Vagina (tissue), 2 donors: ENCODE measurements at places on chromosomes 4 and X. TPM values are rescaled to one million over a fixed set of nuclear protein-coding genes. Genes with fewer than 3 reads are reported as not detected.

ARAP2 gene
- total RNA-seq = 52.8 TPM

DNA sequence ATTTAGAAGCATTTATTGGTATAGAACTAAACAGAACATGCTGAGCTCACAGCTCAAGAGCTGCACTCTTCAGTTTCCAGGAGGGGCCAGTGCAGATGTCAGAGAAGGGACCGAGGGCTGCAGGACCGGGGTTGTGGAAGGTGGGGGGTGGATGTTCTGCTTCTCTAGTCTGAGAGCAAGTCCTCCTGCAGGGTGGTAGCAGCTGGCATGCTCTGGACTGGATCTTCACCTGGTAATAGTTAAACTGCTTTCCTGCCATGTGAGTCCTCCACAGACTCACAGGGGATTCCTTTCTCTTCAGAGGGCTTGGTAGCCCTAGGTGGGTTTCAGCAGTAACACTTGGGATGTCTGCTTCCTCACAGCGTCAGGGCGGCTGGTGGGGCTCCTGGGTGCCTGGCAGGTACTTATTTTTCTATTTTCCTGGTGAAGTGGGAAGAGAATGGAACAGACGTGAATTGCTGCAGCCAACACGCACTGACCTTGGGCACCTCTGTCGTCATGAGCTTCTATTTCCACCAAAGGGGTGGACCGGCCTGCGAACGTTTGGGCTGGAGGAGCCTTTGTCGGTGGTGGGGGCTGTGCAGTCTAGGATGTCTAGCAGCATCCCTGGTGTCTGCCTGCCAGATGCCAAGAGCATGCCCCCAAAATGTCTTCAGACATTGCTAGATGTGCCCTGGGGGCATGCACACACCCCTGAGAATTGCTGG, 2.5 kb downstream of the MAEA start:
- H3K4me3 ChIP-seq = no peak overlapping the region
- H3K4me1 ChIP-seq = peaks cover 63% of the 10 kb centered on the region
- H3K36me3 ChIP-seq = no peaks in the 10 kb centered on the region
- H3K27ac ChIP-seq = no peak overlapping the region
- no peak for DNase-seq

DNA sequence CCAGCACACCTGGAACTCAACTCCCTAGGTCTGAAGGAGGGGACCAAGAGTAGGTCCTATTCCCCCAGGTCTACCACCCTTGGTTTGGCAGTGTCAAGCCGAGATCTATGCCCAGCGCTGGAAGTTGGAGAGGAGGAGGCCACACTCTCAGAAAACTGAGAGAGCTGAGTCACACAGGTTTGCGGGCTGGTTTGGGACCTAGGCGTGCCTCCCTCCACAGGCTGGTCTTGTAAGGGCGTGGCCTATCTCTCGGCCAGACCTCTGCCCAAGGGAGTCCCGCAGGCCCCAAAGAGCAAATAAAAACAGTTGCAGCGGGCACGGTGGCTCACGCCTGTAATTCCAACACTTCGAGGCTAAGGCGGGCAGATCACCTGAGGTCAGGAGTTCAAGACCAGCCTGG, 52.9 kb upstream of the INTU start:
- DNase-seq = no peak
- H3K4me1 ChIP-seq = no peaks in the 10 kb centered on the region
- no peak overlapping the region for H3K27ac ChIP-seq
- no peaks in the 10 kb centered on the region for H3K36me3 ChIP-seq
- H3K4me3 ChIP-seq = no peak overlapping the region

DNA sequence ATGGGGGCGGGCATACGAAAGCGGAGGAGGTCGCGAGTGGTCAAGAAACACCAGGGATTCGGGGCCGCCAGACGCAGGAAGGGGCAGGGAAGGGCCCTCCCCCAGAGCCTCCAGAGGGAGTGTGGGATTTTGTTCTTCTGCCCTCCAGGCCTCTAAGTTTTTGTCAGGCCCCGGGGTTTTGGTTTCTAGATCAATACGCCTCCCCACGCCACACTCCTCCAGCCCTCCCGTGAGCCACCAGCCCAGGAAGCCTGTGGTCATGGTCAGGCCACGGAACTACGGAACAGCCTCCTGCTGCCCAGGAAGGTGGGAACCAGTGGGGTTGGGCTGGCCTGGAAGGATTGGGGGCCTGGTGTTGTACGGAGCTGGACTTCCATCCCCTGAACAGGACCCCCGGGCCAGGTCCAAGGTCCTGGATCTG, 38.4 kb downstream of the CPLX1 start:
- DNase-seq = no peak
- H3K36me3 ChIP-seq = no peaks in the 10 kb centered on the region
- H3K27ac ChIP-seq = no peak overlapping the region
- no peak overlapping the region for H3K4me3 ChIP-seq
- H3K27me3 ChIP-seq = peaks cover 7% of the 10 kb centered on the region

- H3K36me3 ChIP-seq = no peaks in the 10 kb centered on the region
- H3K27ac ChIP-seq = no peak overlapping the region
- H3K4me3 ChIP-seq = no peak overlapping the region
- H3K4me1 ChIP-seq = no peaks in the 10 kb centered on the region
- DNase-seq = no peak
Observed at GRCh38 chr4:139823746-139824145, 158.1 kb downstream of the MGST2 start.

- DNase-seq = no peak
- no peaks in the 10 kb centered on the region for H3K36me3 ChIP-seq
- H3K27ac ChIP-seq = peak overlapping the region; percentile 34
- no peak overlapping the region for H3K4me3 ChIP-seq
- peaks cover 14% of the 10 kb centered on the region for H3K4me1 ChIP-seq
Observed at GRCh38 chr4:78661086-78661690, 109.6 kb downstream of the ANXA3 start.

- peaks cover 29% of the 10 kb centered on the region for H3K4me1 ChIP-seq
- H3K4me3 ChIP-seq = no peak overlapping the region
- no peaks in the 10 kb centered on the region for H3K36me3 ChIP-seq
- DNase-seq = no peak
- H3K27ac ChIP-seq = no peak overlapping the region
Observed at GRCh38 chrX:107734646-107735045, 40.9 kb downstream of the TSC22D3 start.

DNA sequence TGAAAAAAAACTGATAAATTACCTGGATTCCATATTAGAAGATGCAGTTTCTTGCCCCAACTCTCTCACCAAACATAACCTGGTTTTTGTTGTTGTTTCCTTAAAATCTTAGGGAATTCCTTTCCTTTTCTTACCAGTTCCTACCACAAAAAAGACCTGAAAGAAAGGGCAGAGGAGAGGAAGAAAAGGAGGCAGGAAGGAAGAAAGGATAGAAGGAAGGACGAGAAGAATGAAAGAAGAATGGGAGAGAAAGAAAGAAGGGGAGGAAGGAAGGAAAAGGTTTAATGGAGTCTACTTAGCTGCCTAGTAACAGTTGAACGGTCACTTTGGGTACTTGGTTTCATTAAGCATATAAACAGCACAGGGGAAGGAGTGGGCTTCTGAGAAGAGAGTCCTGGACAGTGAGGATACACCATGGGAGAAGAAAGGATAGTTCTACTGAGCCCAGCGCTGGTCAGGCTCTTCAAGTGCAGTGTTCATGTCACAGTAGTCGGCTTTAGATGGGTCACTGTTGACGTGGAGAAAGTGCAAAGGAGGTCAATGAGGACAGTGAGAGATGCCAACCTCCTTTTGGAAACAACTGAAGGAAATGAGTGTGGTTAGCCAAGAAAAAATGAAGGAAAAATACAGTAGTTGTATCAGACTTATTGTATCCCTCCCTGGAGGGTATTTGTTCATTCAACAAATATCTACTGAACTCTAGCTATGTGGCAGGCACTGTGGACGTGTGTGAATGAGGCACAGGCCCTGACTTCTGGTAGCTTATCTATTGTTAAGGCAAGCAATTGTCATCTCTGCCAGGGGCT, 1.1 kb upstream of the CHIC2 start:
- H3K4me1 ChIP-seq = peaks cover 38% of the 10 kb centered on the region
- no peaks in the 10 kb centered on the region for H3K36me3 ChIP-seq
- H3K27me3 ChIP-seq = no peaks in the 10 kb centered on the region

- DNase-seq = no peak
- no peaks in the 10 kb centered on the region for H3K4me1 ChIP-seq
- H3K4me3 ChIP-seq = no peak overlapping the region
- H3K36me3 ChIP-seq = no peaks in the 10 kb centered on the region
- H3K27me3 ChIP-seq = no peaks in the 10 kb centered on the region
- no peak overlapping the region for H3K27ac ChIP-seq
Observed at GRCh38 chr4:17657849-17658248, 43.4 kb downstream of the MED28 start.

DNA sequence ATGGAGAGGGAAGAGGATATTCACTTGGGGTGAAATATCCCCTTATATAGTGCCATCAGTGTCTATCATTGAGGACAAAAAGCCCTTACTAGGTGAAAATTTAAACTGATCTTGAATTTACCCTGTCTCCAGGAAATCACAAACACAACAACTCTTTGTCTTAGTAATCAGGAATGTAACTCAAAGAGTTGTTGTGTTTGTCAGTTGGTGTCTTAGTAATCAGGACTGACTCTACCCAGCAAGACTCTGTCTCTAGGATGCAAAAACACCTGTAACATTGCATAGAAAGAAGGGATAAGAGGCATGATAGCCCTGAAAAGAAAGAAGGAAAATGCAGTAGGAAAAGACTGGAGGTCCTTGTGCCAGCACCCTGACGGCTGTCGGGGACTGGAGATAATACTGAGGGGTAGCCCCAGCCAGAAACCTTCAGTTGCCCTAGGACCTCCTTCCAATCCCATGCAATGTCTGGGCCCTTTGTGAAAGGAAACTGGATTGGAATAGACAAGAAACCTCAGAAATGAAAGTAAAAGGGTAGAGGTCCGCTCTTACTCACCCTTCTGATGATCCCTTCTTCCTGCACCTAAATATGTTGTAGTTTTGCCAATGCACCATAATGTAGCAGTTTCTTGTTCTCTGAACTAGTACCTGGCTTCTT, 45.3 kb downstream of the HMGB2 start:
- H3K27me3 ChIP-seq = no peaks in the 10 kb centered on the region
- no peak for DNase-seq
- H3K27ac ChIP-seq = no peak overlapping the region
- H3K4me3 ChIP-seq = no peak overlapping the region

COX7B2 gene
- total RNA-seq = not detected

DNA sequence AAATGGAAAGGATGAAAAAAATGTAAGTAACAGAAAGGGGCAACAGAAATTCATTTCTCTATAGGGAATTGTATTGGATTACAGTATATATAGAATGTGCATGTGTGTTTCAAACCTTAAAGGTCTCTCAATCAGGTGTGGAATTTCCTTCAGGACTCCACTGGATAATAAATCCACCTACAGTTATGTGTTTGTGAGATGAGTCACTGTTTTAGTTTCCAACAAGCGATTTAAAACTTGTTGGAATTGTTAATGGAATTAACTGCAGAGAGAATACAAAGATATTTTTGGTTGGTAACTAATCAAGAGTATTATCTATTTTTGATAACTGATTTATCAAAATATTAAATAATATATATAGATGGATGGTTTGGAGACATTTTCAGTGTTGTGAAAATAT, 32.8 kb downstream of the CEP44 start:
- H3K27me3 ChIP-seq = no peaks in the 10 kb centered on the region
- no peak for DNase-seq
- no peak overlapping the region for H3K4me3 ChIP-seq
- no peaks in the 10 kb centered on the region for H3K4me1 ChIP-seq
- no peak overlapping the region for H3K27ac ChIP-seq

DNA sequence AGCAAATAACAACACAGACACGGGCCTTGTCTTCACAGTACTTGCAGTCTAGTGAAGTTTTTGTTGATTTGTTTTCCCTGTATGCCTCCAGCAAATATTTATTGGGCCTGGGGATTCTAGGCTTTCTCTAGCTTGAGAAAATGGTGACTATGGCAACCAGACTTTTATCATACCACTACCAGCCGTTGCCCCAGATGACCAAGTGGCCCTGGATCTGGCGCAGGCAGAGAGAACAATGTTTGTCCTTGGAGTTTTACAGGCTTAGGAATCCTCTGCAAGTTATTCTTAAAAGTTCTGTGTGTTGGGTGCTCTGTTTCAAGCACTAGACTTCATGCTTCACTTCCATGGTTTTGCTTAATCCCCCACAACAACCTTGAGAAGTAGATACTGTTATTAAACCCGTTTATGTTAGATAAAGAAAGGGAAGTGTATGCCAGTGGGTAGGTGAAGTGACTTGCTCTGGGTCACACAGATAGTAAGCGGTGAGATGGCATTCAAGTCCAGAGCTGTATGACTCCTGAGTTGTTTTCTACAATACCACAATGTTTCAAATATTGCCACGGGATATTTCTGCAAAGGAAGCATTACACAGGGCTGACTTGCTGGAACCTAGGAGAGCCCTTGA, 94.6 kb downstream of the AKAP4 start:
- H3K4me1 ChIP-seq = no peaks in the 10 kb centered on the region
- H3K27ac ChIP-seq = no peak overlapping the region
- no peaks in the 10 kb centered on the region for H3K36me3 ChIP-seq
- DNase-seq = no peak
- H3K27me3 ChIP-seq = no peaks in the 10 kb centered on the region

DNA sequence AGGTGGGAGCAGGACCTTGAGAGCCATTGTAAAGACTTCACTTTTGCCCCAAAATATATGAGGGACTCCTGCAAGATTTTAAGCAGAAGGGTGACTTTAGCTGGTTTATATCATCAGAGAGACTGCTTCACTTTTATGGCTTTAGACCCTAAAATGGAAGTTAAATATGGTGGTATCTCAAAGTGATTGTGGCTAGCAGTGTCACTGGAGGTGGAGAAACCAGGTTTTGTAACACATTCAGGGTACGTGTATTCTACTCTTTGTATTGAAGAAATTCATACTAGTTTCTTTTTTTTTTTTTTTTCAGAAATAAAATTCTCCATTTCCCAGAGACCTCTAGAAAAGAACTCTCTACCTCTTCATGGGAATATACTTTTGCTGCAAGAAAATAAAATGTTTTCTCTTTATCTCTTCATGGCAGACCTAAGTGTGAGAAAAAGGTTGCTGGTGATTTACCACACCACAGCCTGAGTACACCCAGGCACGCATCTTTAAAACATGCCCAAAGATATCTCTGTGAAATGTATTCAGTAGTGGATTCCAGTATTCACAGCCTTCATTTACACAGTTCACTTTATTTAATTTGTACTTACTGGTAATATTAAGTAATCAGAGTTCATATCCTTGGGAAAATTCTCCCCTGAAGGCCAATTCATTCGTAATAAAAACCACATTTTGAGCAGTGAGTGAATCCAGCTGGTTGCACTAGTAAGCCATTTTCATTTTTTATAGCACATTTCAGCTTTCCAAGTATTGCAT, 74.3 kb upstream of the GUCY1A1 start:
- DNase-seq = no peak
- no peaks in the 10 kb centered on the region for H3K4me1 ChIP-seq
- no peak overlapping the region for H3K4me3 ChIP-seq
- no peaks in the 10 kb centered on the region for H3K27me3 ChIP-seq

- DNase-seq = no peak
- H3K4me3 ChIP-seq = no peak overlapping the region
- H3K36me3 ChIP-seq = no peaks in the 10 kb centered on the region
- no peaks in the 10 kb centered on the region for H3K27me3 ChIP-seq
- H3K4me1 ChIP-seq = no peaks in the 10 kb centered on the region
Observed at GRCh38 chrX:140766024-140766611, 56.6 kb downstream of the LINC00632 start.

GRCh38 chr4:1337376-1337831, 9.6 kb upstream of the UVSSA start:
- H3K27me3 ChIP-seq = no peaks in the 10 kb centered on the region
- no peaks in the 10 kb centered on the region for H3K4me1 ChIP-seq
- H3K4me3 ChIP-seq = no peak overlapping the region
- peaks cover 72% of the 10 kb centered on the region for H3K36me3 ChIP-seq
- peak overlapping the region; percentile 3 for H3K27ac ChIP-seq

GRCh38 chr4:15799701-15800100, 21.6 kb downstream of the CD38 start:
- no peaks in the 10 kb centered on the region for H3K4me1 ChIP-seq
- no peak overlapping the region for H3K4me3 ChIP-seq
- no peaks in the 10 kb centered on the region for H3K27me3 ChIP-seq
- H3K27ac ChIP-seq = no peak overlapping the region
